ENCODE measurements at places on chromosomes 4 and X.
A peak's percentile ranks its signal among the peaks of the same experiment; 100 is the strongest.

- DNase-seq: no peak
Observed at GRCh38 chr4:94523033-94523580, 71.4 kb downstream of the PDLIM5 start.

DNA sequence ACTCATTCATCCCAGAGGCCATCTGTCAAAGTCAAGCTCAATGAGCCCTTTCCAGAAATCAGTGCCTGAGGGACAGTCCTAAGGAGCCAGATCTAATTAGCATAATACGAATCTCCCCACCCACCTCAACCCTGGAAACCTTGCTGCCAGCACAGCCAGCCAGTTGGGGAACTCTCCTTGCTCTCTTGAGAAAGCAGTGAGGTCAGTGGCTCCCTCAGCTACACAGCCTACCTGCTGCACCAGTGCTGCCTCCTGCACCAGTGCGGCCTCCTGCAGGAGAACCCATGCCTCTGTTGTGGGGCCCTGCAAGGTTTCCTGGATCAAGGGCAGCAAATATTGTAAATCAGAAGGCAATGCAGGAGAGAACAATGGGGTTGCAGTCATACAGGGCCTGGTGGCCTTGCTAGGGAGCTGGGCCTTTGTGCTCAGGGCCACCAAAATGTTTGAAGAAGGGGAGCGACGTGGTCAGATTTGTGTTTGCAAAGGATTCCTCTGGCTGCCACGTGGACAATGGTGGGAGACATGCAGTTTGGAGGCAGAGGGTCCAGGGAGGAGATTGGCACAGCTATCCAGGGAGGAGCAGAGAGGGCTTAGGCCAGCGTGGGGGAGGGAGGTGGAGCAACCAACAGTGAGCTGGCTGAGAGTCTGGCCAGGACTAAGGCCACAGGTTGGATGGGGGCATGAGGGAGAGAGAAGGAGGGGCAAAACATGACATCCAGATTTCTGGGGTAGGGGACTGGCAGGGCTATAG, 124.3 kb upstream of the MAMLD1 start:
- DNase-seq: no peak

DNA sequence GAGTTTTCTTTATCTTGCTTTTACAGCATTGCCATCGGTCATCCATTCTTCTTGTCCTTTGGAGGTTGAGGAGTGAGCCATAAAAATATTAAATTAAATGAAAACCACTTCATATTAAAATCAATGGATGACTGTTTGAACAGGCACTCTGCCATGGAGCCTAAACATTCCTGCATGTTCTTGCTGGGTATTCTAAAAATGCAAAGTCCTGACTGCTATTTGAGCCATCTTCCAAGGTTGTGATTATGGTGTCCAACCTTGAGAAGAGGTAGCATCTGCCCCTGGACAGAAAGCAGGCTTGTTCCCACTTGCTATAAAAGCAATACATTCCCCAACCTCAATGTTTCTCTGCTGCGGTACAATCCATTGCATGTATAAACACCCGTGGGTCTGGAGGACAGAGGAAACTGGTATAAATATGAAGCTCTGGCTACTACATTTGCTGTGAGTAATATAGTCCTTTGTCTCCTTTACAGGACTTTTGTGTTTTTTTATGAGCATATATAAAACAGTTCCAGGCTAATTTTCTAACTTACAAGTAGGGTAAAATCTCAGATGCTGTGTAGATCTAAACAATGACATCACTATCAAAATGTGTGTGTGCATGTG, 70.9 kb upstream of the FAT4 start:
- no peak for DNase-seq

DNA sequence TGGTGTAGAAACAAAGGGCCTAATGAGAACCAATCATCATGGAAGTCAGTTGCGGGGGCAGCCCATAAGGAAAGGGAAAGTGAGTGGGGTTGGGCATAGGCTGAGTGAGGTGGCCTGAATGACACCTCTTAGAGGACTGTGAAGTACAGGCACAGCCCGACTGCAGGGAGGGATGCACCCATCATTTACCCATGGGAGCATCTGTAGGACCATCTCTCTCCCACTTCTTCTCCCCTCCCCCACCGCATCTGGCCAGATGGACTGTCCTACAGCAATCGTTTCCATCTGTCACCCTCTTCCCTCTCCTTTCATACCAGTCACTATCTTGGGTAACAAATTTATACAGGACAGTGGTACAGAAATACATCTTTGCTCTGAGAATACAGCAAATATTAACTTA, 4.2 kb downstream of the STBD1 start:
- no peak for DNase-seq

- no peak for DNase-seq
Observed at GRCh38 chr4:20044502-20044911, 207.2 kb upstream of the SLIT2 start.

DNA sequence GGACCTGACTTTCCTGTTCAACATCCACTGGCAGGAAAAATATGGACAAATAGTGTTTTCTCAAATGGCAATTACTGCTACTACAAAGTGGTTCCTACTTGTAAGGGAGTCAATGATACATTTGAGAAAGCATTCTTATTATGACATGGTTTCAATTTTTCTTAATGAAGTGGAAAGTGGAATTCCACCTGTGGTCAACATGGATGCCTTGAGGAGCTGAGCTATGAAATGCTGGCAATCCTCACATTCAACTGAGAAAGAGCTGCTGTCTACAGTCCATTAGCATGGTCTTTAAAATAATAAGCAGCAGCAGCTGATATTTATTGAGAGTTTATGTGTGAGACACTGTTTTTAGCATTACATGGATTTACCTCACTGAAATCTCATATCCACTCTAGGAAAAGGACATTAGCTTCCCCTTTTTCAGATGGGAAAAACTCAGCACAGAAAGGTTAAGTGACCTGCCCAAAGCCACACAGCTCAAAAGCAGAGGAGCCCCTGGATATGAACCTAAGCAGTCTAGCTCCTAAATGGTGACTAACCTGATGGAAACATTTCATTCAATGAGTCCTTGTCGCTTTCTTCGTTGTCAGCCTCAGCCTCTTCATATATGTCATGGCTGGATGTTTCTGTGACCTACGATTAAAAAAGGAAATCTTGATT, 29.2 kb downstream of the MAP7D3 start:
- DNase-seq: no peak

GRCh38 chr4:78776729-78777575, 802 bp downstream of the BMP2K start:
- peak; percentile 39 for DNase-seq

- DNase-seq: no peak
Observed at GRCh38 chr4:5469151-5469775, 239.1 kb downstream of the EVC2 start.

DNA sequence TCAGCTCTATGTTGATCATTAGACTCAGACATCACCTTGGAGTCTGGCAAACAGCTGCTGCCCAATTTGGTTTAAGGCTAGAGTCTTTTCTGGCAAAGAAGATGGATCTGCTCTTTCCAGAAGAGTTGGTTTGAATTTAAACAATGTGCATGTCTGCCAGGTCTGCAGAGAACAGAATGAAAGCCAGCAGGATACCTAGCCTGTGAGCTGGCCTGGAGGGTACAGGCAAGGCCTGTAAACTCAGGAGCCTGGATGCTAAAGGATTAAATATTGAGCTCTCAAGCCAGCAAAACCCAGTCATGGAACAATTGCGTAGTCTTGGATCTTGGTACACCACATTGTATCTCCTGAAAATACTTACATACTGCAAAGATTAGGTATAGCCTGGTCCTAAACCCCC, 15.6 kb upstream of the PDLIM3 start:
- DNase-seq: no peak

DNA sequence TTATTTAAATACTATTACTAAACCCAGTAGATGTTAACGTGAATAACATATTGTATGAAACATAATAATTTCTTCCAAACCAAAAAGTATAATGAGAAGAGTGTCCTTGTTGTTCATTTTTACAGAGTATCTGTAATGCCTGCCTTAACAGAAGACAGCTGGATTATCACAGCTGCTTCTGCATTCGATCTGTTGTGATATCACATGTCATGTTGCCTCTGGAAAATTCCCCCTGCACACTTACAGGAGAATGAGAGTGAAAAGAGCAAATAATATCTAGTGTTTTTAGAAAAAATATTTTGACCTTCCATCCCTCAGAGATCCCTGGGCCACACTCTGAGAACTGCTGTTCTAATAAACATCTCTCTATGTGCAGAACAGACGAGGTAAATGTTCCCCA, 240.1 kb upstream of the NOCT start:
- no peak for DNase-seq

DNA sequence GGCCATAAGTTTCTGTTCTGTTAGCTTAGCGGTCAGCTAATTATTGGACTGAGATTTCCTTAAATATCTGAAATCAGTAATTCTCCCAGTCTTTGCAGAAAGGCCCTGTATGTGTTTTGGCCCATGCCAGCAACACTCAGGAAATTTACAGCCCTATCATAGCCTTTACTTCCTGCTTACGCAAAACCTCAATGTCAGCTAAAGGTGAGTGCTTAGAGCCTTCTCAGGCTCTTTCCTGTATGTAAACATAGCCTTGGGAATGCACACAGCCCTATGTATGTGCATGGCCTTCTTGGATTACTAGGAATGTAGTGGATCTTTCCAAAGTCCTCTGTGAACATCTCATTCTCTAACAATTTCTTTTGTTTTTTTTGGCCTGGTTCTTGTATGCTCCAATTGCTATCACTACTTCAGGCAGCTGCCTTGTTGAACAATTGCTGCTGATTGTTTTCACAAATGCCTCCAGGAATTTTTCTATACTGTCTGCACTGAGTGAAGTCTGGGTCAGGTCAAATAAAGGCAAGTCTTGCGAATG, 200.0 kb downstream of the PPP1R2C start:
- DNase-seq: no peak

DNA sequence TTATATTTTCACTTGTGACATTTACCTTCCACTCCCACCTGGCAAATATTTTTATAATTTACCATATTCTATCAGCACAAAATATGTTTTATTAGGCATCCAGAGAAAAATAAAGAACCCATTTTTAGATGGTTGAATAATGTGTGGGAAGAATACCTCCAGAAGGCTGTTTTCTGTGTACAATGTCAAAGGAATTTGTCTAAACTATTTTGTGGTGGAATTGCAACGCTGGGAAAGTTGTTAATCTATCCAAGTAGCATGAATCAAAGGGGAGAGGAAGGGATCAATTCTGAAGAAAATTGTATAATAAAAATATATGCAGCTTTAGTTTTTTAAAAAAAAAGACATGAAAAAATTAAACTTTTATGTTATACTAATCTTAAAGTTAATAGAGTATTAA, 706.5 kb downstream of the FSTL5 start:
- no peak for DNase-seq

GRCh38 chr4:184825141-184825895, 450 bp downstream of the ACSL1 start:
- DNase-seq: no peak

- no peak for DNase-seq
Observed at GRCh38 chr4:35695421-35695820, 548.9 kb downstream of the ARAP2 start.

DNA sequence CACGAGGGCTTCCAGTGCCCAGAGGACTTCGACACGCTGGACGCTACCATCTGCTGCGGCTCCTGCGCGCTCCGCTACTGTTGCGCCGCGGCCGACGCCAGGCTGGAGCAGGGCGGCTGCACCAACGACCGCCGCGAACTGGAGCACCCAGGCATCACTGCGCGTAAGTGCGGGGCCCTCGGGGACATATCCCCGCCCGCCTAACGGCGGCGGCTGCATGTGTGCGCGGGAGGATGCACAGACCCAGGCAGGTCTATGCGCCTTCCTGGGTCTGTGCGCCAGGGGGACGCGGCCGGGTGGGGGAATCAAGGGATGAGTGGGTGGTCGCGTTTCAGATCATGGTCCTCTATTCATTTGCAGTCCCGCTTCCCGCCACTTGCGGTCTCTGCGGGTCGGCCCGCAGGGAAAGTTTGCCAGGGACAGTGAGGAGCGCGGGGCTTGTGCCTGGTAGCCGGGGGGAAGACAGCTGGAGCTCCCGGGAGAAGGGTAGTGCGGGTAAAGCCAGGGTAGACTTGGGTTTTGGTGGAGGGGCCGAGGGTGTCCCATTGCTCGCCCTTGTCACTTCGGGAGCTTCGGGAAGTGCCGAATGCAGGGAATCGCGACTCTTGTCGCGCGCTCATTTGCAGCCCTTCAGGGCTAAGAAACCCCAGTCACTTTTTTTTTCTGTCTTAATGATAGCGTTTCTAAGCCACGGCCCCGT, 1.0 kb downstream of the SHISA3 start:
- DNase-seq: no peak

GRCh38 chr4:163447481-163447880, 26.1 kb downstream of the TKTL2 start:
- no peak for DNase-seq

DNA sequence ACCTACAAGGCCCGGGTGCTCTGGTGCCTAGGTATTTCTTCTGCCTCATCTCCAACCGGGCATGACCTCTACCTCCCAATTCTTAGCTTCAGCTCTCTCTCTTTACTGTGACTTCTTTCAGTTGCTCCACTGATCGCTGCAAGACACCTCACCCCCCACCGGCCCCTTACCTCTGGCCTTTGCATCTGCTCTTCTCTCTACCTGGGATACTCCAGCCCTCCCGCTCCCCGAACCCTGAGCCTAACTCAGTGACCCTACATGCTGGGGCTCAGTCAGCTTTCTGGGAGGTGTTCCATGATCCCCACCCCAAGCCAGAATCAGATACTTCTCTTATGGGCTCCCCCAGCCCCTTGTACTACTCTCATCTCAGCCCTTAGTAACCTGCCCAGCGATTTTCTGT, 99.6 kb downstream of the EFNB1 start:
- no peak for DNase-seq

DNA sequence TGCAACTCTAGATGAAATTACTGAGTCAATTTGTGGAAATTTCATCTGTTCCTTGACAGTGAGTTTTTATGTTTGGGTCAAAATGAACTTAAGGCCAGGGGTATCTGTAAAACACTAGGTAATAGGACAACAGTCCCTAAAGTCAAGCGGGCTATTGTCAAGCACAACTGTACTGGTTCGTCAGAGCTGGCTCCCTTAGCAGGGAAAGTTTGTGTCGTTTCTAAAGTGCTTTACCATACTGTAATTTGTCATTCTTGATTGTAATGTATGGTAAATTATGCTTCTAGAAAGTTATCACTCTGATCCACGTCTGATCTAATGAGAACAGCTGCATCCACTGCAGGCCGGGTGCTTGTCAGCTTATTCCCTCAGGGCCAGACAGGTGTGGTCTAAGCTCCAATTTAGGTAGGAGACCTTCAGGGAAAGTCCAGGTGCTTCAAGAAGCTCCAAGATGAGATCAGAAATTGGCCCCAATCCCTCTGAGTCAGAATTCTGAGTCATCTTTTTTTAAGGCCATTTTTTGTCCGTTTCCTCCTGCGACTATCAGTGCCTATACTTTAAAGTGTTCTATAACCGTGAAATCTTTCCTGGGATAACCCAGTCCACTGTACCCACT, 92.2 kb downstream of the PALLD start:
- no peak for DNase-seq

- DNase-seq: no peak
Observed at GRCh38 chr4:148447681-148448080, 5.5 kb upstream of the NR3C2 start.

DNA sequence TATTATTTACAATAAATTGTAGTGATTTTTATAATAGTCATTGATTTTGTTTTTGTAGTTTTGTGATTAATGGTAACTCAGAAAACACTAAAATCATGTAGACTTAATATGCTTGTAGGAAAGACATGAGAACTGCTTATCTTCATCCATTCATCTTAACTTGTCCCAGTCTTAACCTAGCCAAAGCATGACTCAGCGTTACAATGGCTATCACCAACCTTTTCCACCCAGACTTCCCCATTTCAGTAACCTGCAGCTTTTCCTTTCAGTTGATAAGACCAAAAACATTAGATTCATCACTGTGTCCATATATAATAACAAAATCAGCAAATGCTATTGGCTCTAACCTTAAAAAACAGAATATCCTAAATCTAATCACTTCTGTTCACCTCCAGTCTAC, 106.2 kb upstream of the KLF8 start:
- DNase-seq: no peak

- no peak for DNase-seq
Observed at GRCh38 chrX:16162391-16162790, 4.9 kb upstream of the MAGEB17 start.

Data from renal pelvis (tissue), 12 donors.